ENCODE measurements at places on chromosomes 5 and 9. TPM values are rescaled to one million over a fixed set of nuclear protein-coding genes. Genes with fewer than 3 reads are reported as not detected.
A peak's percentile ranks its signal among the peaks of the same experiment; 100 is the strongest.

HABP4 gene
- 20.5 TPM for total RNA-seq

LCN1 gene
- total RNA-seq = not detected

GRCh38 chr9:99041618-99042017, 63.3 kb upstream of the TGFBR1 start:
- H3K36me3 ChIP-seq = peaks cover 13% of the 10 kb centered on the region
- H3K27me3 ChIP-seq = no peaks in the 10 kb centered on the region
- no peaks in the 10 kb centered on the region for H3K4me1 ChIP-seq
- no peak overlapping the region for H3K4me3 ChIP-seq

GRCh38 chr9:68973619-68974018, 40.3 kb downstream of the PRKACG start:
- no peak for DNase-seq
- no peaks in the 10 kb centered on the region for H3K27me3 ChIP-seq
- H3K4me3 ChIP-seq = peak overlapping the region; percentile 52

DNA sequence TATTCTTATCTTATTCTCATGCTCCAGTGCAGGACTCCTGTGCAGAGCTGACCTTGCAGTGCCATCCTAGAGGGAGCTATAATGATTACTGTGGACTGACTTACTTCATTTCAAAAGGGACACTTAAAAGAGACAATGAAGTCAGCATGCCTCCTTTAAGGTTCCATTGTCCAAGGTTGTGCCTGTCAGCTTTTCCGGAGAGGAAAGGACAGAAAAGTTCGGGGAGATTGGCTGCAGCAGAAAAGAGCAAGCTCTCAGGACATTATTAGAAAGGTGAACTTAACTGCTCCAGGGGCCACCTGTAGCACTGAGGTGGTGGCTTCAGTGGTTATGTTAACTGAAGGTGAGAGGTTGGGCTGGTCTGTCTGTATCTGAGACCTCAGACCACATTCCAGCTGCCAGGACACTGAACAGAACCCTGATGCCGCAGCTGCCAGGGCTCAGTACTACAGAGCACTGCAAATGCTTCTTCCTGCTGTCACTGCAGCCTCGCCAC, 112.9 kb downstream of the ST8SIA4 start:
- no peaks in the 10 kb centered on the region for H3K36me3 ChIP-seq
- no peak overlapping the region for H3K4me3 ChIP-seq
- H3K27ac ChIP-seq = no peak overlapping the region
- no peaks in the 10 kb centered on the region for H3K27me3 ChIP-seq
- H3K4me1 ChIP-seq = no peaks in the 10 kb centered on the region

- no peaks in the 10 kb centered on the region for H3K27me3 ChIP-seq
- H3K4me3 ChIP-seq = no peak overlapping the region
- DNase-seq = no peak
- no peaks in the 10 kb centered on the region for H3K36me3 ChIP-seq
- no peak overlapping the region for H3K27ac ChIP-seq
Observed at GRCh38 chr5:122615146-122615545, 159.7 kb upstream of the SNX2 start.
